ENCODE measurements at places on chromosomes 5 and 9.

- no peak for DNase-seq
These were observed 651.4 kb downstream of the RAB3C start for GRCh38 chr5:59234236-59234635.

GRCh38 chr9:101683236-101683635 is 55.2 kb downstream of the GRIN3A start:
- no peak for DNase-seq

GRCh38 chr5:172723508-172723907 is 47.5 kb downstream of the DUSP1 start:
- no peak for DNase-seq

- DNase-seq, result no peak
These were observed 3.4 kb downstream of the KIAA1958 start for GRCh38 chr9:112489876-112490666.

DNA sequence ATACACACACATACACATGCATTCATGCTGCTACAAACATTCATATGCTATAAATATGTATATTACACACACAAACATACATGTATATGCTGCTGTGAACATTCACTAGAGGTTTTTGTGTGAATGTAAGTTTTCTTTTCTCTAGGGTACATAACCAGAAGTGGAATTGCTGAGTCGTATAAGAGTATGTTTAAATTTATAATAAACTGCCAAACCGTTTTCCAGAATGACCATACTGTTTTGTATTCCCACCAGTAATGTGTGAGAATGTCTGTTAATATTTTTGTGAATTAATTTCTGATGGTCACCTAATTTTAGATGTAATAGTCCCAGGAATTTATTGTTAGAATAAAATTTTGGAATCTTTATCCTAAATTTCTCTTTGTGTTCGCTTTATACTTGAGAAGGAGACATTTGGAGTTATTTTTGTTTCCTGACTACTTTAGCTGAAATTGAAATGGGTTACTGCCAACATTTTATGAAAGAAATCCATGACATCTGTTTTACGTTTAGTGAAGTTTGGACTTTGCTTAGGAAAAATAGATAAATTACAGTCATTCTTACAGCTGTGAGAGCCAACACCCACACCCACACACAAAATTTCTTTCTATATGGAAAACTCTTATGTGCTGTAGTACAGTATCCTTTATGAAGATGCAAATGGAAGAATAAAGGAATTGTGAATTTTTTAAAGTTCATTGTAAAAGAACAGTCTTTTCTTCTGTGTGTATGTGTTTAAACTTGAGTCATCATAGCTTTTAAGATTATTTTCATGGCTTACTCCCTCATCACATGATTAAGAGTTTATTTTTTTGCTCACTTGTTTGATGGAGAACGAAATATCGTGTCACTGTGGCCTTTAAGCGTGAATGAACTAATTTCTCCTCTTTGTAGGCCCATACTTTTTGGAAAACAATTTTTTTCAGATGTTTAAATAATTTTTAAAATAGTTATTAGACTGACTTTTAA is 24.3 kb downstream of the CENPP start:
- DNase-seq, result no peak

- no peak for DNase-seq
These were observed 607.5 kb upstream of the SEMA6A start for GRCh38 chr5:117182104-117182503.

GRCh38 chr5:140182075-140182711 is 7.2 kb downstream of the CYSTM1 start:
- peak; percentile 41 for DNase-seq

- DNase-seq, result no peak
These were observed 117.7 kb upstream of the ACTBL2 start for GRCh38 chr5:57600321-57600720.

DNA sequence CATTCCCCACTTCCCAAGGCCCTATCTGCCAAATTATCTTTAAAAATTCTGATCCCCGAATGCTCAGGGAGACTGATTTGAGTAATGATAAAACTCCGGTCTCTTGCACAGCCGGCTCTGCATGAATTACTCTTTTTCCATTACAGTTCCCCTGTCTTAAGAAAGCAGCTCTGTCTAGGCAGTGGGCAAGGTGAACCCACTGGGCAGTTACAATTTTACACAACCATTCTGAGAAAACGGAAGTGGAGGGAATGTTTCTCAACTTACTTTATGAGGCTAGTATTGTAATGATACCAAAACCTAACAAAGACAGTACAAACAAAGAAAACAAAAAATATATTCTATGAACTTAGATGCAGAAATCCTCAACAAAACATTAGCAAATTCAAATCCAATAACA is 100.0 kb downstream of the MCTP1 start:
- DNase-seq, result no peak

DNA sequence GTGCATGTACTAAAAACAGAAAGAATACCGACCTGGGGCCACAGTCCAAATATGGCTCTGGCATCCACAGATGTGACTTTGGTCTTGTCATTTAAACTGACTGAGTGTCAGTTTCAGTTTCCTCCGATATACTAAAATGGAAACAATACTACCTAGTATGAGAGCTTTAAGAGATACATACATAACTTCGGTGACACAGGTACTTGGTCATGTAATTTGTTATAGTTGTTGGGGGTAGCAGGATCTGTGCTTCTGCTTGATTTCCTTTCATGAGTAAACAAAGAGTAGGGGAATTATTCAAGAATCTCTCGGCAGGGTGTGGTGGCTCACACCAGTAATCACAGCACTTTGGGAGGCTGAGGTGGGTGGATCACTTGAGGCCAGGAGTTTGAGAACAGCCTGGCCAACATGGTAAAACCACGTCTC is 32.1 kb downstream of the MTMR12 start:
- DNase-seq, result no peak

GRCh38 chr9:99037769-99038483 is 67.0 kb upstream of the TGFBR1 start:
- no peak for DNase-seq

- DNase-seq, result no peak
These were observed 283.7 kb upstream of the BRINP1 start for GRCh38 chr9:119652931-119653330.

GRCh38 chr9:121204121-121204520 is 2.5 kb upstream of the RAB14 start:
- no peak for DNase-seq

GRCh38 chr5:141618030-141618803 is 583 bp downstream of the DIAPH1 start:
- peak; percentile 60 for DNase-seq

DNA sequence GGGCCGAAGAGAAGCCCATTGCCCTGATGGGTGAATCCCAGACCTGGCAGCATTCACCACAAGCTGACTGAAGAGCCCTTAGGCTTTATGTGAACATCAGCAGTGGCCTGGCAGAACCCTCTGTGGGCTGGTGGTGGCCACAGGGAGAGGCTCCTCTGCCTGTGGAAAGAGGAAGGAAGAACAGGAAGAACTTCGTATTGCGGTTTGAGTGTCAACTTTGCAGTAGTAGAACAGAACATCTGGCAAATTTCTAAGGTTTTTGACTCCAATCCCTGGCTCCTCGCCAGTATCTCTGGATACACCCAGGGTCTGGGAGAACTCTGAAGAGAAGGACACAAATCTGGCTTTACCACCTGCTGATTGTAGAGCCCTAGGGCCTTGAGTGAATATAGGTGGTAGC is 356.4 kb upstream of the GRAMD2B start:
- no peak for DNase-seq

DNA sequence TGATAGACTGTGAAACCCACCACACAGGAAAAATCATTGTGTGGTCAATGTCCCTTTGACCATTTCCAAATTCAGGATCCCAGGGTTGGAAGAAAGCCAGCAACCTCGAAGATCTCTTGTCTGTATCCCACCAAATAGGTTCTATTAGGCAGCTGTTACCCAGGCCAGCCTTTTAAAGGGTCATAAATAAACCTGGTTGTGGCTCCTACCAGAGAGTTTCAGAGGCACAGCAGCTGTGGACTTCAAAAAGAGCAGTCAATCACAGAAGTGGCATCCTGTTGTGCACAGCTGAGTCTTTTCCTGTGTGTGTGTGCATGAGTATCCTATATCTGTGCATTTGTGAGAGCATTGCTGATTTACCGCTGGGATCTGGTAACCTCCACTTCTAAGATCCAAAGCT is 23.7 kb upstream of the OR2S2 start:
- DNase-seq, result no peak

- DNase-seq, result no peak
These were observed 172.6 kb upstream of the CDH12 start for GRCh38 chr5:23025629-23026233.

DNA sequence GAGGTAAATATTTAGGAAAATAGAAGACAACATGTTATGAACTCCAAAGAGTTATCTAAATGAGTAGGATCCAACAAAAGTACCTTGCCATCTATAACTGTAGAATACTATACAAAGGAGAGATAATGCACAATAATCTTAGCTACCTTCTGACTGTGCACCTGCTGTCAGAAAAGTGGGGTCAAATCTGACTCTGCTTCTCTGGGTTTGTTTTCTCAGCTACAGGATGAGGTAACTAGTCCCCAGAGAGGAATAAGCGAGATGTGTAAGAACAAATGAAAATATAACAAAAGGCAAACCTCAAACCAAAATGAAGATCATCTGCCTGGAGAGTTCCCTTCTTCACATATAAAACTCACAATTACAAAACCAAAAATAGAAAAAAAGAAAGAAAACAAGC is 204.8 kb downstream of the DCP2 start:
- DNase-seq, result no peak

- DNase-seq, result no peak
These were observed 107.6 kb downstream of the ADCY2 start for GRCh38 chr5:7503564-7503963.

GRCh38 chr5:58258984-58259684 is 200.8 kb downstream of the PLK2 start:
- no peak for DNase-seq

GRCh38 chr5:179191506-179192184 is 131.5 kb downstream of the ZNF354C start:
- DNase-seq, result no peak

- no peak for DNase-seq
These were observed 55.5 kb upstream of the RASGRF2 start for GRCh38 chr5:80904533-80905187.

- DNase-seq, result no peak
These were observed 401.3 kb downstream of the ENC1 start for GRCh38 chr5:74239261-74239660.

- DNase-seq, result peak; percentile 19
These were observed 1082.9 kb upstream of the SEMA6A start for GRCh38 chr5:117657541-117657940.

DNA sequence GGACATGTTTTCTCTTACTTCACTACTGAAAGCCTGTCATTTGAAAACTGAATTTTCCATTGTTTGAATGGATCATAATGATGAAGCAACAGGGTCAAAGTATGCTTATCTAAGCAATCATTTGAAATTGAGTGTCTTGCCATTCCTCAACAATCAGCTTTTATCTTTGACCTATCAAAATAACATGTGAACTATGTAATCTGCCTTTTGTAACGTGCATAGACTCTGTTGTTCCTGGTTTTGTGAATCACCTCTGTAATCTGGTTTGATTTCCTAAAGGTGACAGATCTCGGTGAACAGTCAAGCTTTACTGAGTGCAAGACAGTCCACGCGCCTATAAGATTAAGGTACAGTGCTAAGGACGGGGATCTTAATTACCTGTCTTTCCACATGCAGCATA is 3.3 kb downstream of the MEF2C start:
- DNase-seq, result no peak

DNA sequence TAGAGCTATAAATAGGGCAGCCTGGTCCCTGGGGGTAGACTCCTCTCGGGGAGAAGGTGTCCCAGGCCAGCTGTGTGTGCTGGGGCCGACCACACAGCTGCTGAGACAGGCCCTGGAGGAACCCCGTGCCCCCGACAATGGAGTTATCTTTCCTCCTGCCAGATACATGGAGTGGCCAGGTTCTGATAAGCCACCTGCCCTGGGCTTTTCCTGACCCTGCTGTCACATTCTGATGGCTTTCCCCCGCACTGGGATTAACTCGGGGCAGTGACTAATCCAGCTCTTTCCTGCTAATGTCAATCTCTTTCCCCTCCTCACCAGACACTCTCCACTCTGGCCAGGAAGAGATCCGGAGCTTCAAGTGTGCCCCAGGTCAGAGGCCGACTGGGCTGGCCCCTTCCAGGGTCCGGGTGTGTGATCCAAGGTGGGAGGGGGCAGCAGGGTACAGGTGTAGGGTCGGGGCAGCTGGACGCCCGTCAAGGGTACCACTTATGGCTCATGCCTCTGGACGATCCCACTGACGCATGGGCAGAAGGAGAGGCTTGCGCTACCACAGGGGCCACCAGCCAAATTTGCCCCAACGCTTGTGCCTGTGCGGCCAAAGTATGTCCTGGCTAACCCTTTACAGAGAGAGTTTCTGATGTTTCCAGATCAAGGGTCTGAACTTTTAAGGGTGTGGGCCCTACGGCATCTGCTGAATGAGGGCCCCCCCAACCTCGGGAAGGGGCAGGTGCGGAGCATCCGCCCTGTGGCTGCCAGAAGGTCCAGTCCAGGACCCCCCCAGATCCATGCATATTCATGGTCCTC is 20.6 kb upstream of the COL5A1 start:
- DNase-seq, result no peak

DNA sequence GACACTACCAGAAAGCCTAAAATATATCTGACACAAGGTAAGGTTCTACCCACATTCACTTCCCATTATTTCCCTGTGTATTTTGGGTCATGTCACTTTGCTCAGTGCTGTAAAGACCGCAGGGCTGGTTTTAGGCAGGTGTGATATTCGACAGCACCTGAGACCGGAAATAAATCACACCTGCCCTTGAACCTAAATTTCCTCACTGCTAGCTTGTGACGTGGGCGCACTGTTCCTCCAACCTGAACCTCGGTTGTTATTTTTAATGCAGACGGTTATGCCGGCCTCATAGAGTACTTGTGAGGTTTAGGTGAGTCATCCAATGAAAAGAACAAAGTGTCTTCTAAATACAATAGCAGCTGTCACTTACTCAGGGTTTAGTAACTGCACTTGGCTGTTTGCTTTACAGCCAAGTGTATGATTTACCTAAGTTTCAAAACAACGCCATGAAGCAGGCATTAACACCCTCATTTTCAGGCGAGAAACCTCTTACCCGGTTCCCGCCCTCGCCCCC is 20.7 kb upstream of the ZNF782 start:
- no peak for DNase-seq

DNA sequence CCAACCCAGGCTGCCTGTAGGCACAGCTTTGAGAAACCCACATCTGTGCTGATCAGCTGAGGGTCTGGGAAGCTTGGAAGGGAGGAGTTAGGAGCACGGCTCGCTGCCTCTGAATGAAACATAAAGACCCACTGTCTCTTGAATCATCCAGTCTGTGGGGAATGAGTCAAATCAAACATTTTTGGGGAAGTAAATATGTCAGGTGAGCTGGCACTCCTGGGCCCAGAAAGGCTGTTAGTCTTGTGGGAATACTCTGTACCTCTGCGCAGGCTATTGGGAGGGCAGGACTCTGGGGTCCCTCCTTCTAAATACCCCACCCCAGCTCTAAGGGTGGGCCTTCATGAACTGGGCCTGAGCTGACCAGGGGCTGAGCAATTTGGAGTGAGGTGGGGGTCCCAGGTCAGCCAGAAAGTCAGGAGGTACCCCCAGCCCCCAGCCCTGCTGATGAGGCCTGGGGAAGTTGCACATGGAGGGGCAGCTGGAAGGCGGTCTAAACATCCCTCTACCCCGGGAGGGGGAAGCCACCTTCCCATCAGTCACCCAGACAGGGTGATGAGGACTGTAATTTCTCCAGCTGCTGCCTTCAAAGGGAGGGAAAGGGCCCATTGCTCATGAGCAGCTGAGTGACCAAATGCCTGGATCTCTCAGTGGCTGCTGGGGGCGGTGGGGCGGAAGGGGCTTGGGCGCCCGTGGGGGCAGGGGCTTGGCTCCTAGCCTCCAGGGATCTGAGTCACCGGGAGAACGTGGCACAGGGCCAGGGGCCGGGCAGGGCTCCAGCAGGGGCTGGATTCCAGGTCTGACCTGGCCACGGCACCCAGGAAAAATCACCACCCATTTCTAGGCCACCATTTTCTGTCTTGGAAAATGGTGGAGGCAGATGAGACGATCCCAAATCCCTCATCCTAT is 10.8 kb downstream of the FIBCD1 start:
- no peak for DNase-seq
